ENCODE measurements at places on chromosomes 6 and 20. TPM values are rescaled to one million over a fixed set of nuclear protein-coding genes. Genes with fewer than 3 reads are reported as not detected.

The PTPRK gene
- total RNA-seq = 38.5 TPM

The BRPF3 gene
- total RNA-seq = 17.7 TPM

The TNFRSF21 gene
- total RNA-seq = 1.6 TPM

The TRIM15 gene
- total RNA-seq = 1.2 TPM

The OR2H2 gene
- total RNA-seq = not detected

The BACH2 gene
- total RNA-seq = 9.3 TPM

The RIPPLY2 gene
- not detected for total RNA-seq

The OR2H1 gene
- not detected for total RNA-seq

The FAM209B gene
- total RNA-seq = not detected

The RHAG gene
- not detected for total RNA-seq

The GPX5 gene
- total RNA-seq = not detected

The EYA4 gene
- not detected for total RNA-seq

The VPS16 gene
- 39.2 TPM for total RNA-seq

The WFDC12 gene
- total RNA-seq = 11.6 TPM

The BTNL2 gene
- not detected for total RNA-seq

The FRK gene
- total RNA-seq = 2.2 TPM

The FAM83C gene
- 72.1 TPM for total RNA-seq

The SPACA1 gene
- not detected for total RNA-seq

The THBS2 gene
- total RNA-seq = 135 TPM

The HLA-DRA gene
- 228 TPM for total RNA-seq

The SPATA25 gene
- 0.95 TPM for total RNA-seq

The RSPH9 gene
- 0.17 TPM for total RNA-seq

The SMIM13 gene
- total RNA-seq = 7.6 TPM

The ANKEF1 gene
- total RNA-seq = 3.9 TPM

The TSBP1 gene
- not detected for total RNA-seq

The SLC35D3 gene
- total RNA-seq = not detected

The PTPRA gene
- 51.8 TPM for total RNA-seq

The EEF1E1 gene
- 12.6 TPM for total RNA-seq

The IYD gene
- 3.1 TPM for total RNA-seq

The IL20RA gene
- 114 TPM for total RNA-seq

The IMPG1 gene
- total RNA-seq = not detected

The FOXF2 gene
- 1.4 TPM for total RNA-seq

The GRM1 gene
- not detected for total RNA-seq

The RNF182 gene
- total RNA-seq = 0.32 TPM

The ZSCAN23 gene
- 1.2 TPM for total RNA-seq

The CAPN11 gene
- 0.74 TPM for total RNA-seq

The DBNDD2 gene
- total RNA-seq = 58.2 TPM

The SLC35B3 gene
- 5.6 TPM for total RNA-seq

The LST1 gene
- total RNA-seq = 4.3 TPM

The PHACTR3 gene
- total RNA-seq = 1.4 TPM

The WFDC2 gene
- 16.4 TPM for total RNA-seq

The CTAGE9 gene
- total RNA-seq = not detected

All from lower leg skin (tissue), 4 donors.